ENCODE measurements at places on chromosomes 6 and 20. TPM values are rescaled to one million over a fixed set of nuclear protein-coding genes. Genes with fewer than 3 reads are reported as not detected.

GRCh38 chr20:62631336-62632308 lies 10.7 kb upstream of the SLCO4A1 start:
- H3K4me1 ChIP-seq = no peaks in the 10 kb centered on the region
- no peak overlapping the region for H3K27ac ChIP-seq
- H3K4me3 ChIP-seq = no peak overlapping the region
- H3K36me3 ChIP-seq = no peaks in the 10 kb centered on the region
- DNase-seq = no peak
- H3K27me3 ChIP-seq = no peaks in the 10 kb centered on the region

The FERMT1 gene
- not detected for polyA plus RNA-seq

The SIRPD gene
- polyA plus RNA-seq = 13.0 TPM

- DNase-seq = no peak
- H3K4me1 ChIP-seq = no peaks in the 10 kb centered on the region
- H3K27ac ChIP-seq = no peak overlapping the region
- no peaks in the 10 kb centered on the region for H3K27me3 ChIP-seq
- H3K36me3 ChIP-seq = no peaks in the 10 kb centered on the region
Measured at GRCh38 chr6:45610374-45610773, 232.6 kb upstream of the SUPT3H start.

DNA sequence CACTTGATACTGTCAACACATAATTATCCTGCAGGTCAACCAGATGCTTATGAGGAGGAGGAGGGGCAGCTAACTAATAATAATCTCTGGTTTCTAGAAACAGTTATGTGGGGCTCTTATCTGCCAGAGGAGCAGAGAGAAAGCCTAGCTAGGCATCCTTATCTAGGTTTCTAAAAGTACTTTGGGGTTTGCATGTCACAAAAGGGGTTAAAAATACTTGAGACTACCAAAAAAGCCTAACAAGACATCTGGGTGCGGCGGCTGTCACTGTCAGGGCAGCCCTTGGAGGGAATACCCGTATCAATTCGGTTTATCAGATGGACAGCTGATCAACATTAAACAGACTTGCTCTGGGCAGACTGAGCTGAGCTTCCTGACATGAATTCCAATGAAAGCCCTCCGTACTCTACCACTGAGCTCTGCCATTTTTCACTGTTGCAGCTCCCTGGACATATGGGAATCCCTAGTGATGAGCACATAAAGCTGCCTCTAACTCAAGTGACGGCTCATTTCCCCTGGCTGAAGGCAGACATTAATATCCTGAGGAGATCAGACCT lies 166.6 kb downstream of the PDSS2 start:
- no peaks in the 10 kb centered on the region for H3K27me3 ChIP-seq
- no peak overlapping the region for H3K27ac ChIP-seq
- no peaks in the 10 kb centered on the region for H3K36me3 ChIP-seq
- H3K4me1 ChIP-seq = no peaks in the 10 kb centered on the region
- no peak overlapping the region for H3K4me3 ChIP-seq

DNA sequence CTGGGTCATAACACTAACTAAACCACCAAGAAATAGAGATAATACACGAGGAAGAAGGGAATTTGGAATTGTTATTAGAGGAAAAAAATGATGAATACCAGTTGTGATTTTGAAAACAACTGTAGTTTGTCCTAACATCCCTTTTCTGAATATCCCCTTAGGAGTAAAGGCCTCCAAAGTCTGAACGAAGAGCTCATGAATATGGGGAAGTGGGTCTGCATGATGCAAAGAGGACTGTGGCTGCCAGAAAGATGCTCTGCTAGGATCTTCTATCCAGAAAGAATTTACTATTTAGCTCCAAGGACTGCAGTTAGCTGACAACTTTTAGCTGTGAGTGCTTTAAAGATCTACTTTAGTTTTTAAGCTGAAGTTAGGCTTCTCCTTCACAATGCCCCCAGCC lies 308.8 kb upstream of the HS3ST5 start:
- DNase-seq = no peak
- no peak overlapping the region for H3K27ac ChIP-seq
- no peak overlapping the region for H3K4me3 ChIP-seq

DNA sequence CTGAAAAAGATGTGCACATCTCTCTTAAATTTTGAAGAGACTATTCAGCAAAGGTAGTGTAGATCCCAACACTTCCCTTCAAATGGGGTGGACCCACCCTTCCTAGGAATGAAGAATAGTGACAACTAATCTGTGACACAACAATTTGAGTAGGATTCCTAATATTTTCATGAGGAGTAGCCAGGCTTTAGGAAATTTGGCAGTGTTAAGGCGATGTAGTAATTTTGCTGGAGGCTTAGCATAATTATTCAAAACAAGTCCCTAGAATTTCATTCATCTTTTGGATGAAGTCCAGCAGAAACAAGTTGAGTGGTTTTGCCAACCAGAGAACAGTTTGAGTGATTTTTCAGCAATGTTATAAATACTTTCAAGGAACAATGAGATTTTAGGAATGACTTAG lies 52.4 kb downstream of the ELOVL4 start:
- H3K27me3 ChIP-seq = no peaks in the 10 kb centered on the region
- no peak overlapping the region for H3K27ac ChIP-seq
- no peak for DNase-seq
- no peaks in the 10 kb centered on the region for H3K4me1 ChIP-seq

The BTNL2 gene
- not detected for polyA plus RNA-seq

DNA sequence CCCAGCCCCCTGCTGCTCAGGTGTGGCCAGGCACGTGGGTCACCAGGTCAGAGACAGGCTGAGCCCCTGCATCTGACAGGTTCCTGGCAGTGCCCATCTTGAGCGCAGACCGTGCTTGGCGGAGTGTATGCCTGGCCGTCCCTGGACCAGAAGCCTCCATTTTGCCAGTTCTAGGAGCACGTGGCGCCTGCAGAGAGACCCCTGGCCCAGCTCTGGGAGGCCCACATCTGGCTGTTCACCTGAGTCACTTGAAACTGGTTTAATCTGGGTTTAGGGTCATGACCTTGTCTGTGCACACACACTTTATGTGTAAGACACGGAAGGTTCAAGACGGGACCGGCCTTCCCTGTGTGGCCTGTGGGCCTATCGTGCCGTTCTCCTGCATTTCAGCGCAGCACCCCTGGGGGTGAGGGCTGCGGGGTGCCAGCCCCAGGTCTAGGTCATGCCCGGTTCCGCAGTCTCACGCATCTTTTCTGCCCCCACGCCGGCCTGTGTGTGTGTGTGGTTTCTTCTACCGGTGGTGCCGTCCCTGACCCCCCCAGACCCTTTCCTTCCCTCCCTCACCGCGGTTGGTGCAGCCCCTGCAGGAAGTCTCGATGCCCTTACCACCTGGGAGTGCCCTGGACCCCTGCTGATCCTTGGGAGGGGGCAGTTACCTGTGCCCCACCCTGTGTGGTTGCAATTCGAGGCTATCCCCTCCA lies 14.0 kb downstream of the SS18L1 start:
- no peak for DNase-seq
- no peak overlapping the region for H3K4me3 ChIP-seq
- H3K4me1 ChIP-seq = no peaks in the 10 kb centered on the region

Data from CD14-positive monocyte (primary cell).